ENCODE measurements at places on chromosomes 7 and 10.

DNA sequence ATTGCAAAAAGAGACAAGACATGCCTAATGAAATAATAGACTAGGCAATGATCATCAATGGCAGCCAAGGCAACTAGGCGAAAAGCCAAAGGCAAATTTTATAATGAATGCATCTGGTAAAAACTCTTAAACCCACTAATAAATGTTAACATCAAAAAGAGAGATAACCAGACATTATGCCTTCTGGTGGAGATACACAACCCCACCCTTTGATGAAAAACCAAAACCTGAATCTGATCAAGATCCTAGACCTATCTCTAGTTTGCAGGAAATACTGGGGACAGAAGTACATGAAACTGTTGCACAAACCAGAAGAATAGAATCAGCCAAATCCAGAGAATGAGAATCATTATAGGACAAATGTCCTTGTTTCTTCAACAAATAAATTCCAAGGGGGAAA is 22.0 kb upstream of the GSAP start:
- no peak for DNase-seq

- DNase-seq: no peak
These were observed 128.9 kb upstream of the NANOS1 start for GRCh38 chr10:118900617-118901016.

DNA sequence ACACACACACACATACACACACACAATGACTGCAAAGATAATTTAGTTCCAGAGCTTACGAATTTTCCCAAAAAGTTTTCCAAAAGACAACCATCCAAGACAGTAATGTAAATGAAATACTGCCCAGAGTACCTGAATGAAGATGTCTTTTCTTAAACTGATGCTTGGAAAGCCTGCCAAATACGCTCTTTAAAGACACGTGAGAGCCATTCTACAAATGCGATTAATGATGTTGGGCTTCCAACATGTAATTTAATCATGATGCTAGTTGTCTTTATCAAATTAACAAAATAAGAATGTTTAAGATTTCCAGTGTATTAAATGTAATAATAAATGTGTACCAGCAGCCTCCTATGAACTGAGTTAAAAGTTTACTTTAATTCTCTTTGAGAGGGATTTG is 11.1 kb downstream of the ERCC6 start:
- no peak for DNase-seq

GRCh38 chr10:49278497-49278981 is 20.4 kb upstream of the C10orf71 start:
- no peak for DNase-seq

DNA sequence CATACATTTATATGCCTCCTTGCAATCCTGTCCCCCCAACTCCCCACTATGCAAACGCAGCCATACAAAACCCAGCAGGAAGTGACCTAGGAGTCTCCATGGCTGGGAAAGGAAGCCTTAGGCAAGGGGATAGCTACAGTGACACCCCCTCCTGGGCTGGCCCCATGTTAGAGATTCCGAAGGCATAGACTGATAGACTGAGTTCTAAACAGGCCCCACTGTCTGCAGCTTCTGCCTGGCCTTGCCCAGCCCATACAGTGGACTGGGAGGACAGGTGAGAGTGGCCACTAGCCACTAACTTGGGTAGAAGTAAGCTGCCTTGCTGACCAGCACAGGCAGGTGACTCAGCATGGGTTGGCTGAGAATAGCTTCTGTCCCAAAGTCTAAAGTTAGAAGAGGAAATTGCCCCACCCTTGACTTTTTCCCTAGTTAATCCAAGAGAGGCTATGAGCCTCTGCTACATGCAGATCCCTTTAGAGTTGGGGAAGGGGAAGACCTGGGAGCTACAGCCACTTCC is 106.3 kb downstream of the C10orf105 start:
- no peak for DNase-seq

GRCh38 chr7:101099969-101100781 is 14.9 kb downstream of the TRIM56 start:
- DNase-seq: peak; percentile 76

Measured in stimulated activated CD4-positive, alpha-beta T cell treated with anti-CD3 and anti-CD28 coated beads, Interleukin-15, amount 100 ng/mL, for 24 hours (primary cell).